T-helper 2 cell treated with Interferon-gamma antibody and Interleukin-4, amounts not matched to agents 5 μg/mL and 100 μg/mL, for 36 hours (primary cell): ENCODE measurements at places on chromosomes 3 and 15.
A peak's percentile ranks its signal among the peaks of the same experiment; 100 is the strongest.

DNA sequence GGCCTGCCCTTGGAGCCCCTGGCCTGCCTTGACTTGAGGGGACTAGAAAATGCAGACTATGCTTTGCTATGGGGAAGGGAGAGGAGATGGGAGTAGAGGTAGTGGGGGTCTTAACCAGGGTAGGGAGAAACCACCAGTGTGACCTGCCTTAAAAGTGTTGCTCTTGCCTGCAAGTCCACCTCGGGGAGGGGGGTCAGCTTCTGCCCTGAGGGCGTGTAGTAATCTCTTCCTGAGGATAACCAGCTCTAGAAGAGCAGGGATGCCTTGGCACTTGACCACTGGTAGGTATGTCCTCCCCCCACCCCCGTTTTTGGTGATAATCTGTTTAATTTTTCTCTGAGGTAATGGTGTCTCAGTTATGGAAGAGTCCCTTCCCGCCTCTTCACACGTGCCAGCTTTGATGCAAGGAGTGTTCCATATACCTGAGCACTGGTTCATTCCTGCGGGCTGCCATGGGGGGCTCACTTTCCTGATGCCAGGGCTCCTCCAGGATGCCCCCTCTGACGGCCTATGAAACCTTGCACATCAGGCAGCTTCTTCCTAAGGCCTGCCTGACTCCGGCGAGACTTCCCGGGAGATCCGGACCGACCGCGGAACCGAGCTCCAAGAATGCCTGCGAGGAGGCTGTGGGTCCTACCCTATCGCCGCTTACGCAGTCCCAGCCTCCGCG, 780 bp upstream of the P4HTM start:
- DNase-seq = no peak

DNA sequence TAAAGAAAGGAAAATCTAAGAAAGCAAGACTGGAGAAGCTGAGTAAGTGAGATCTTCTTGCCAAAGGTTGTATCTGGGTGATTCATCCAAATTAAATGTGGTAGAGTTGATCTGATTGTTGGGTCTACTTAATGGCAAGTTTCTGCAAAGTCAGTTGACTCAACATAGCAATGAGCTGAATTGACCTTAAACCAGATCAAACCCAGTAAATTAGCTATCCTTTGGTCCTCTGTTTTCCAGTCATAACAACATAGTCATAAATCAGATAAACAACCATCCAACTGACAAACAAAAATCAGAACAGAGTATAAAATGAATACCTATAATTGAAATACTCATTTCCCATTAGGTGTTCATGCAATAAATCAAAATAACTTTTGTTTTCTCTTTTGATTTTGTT, 142.6 kb upstream of the CFAP20DC start:
- no peak for DNase-seq

GRCh38 chr3:155001289-155002010, 78.7 kb upstream of the MME start:
- DNase-seq = no peak

DNA sequence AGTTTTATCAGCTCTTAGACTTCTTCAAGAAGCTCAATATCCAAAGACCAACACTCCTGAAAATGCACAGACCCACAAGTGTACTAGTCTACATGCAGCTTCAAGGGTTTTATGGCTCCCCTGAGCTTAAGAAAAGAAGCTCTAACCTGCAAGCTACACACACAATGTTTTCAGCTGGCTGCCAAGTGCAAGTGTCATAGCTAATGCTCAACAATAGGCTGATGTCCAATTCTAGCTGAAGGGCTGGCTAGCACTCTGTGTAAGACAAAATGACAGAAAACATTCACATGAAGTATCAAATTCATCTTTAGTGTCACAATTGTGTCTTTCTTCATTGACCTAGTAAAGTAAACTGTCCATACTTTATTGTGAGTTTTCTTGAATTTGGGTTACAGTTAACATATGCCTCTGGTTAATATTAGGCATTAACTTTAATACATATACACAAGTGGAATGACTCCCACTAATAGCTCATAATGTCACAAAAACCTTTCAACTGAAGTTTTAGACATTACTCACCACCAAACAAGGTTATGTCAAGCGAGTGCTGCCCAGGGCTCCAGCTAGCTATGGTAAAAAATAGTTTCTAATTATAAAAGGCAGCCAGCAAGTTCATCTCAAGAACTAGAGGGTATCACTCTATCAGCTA, 15.1 kb downstream of the ABI3BP start:
- no peak for DNase-seq

GRCh38 chr15:70270752-70271111, 173.0 kb upstream of the TLE3 start:
- no peak for DNase-seq

- no peak for DNase-seq
Measured at GRCh38 chr15:35445891-35446290, 100.1 kb downstream of the DPH6 start.

GRCh38 chr15:60573936-60574335, 95.0 kb upstream of the ICE2 start:
- no peak for DNase-seq

DNA sequence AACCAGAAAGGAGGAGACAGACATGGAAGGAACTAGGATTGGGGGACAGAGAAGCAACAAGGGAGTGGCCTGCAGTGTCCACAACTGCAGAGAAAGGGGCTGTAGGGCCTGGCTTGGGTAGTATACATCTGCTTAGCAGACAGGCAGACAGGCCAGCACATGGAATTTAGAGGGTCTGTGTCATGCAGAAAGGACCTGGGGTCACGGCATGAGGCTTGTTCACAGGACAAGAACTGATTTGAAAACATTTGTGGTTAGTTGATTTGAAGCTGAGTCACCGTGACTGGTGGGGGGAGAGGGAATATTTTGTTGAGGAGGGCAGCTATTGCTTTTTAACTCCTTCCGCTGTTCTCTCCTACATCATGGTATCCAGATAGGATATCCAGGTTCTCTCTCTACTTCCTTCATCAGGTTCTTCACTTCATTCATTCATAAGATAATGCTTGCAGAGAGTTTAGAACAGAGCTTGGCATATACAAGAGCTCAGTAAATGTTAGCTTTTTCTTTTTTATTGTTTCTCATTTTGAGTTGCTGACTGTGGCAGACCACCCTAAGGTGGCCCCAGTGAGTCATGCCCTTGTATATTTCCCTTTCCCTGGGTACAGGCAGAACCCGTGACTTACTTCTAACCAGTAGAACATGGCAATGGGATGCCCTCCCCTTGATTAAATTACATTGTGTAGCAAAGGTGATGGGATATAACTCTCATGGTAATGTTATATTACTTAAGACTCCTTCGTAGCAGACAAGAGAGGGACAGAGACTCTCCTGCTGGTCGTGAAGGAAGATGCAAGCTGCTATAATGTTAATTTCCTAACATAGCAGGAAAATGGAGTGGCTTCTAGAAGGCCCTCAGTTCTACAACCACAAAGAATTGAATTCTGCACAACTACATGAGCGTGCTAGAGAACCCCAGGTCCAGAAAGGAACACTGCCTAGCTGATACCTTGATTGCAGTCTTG, 95.0 kb upstream of the NMNAT3 start:
- no peak for DNase-seq

DNA sequence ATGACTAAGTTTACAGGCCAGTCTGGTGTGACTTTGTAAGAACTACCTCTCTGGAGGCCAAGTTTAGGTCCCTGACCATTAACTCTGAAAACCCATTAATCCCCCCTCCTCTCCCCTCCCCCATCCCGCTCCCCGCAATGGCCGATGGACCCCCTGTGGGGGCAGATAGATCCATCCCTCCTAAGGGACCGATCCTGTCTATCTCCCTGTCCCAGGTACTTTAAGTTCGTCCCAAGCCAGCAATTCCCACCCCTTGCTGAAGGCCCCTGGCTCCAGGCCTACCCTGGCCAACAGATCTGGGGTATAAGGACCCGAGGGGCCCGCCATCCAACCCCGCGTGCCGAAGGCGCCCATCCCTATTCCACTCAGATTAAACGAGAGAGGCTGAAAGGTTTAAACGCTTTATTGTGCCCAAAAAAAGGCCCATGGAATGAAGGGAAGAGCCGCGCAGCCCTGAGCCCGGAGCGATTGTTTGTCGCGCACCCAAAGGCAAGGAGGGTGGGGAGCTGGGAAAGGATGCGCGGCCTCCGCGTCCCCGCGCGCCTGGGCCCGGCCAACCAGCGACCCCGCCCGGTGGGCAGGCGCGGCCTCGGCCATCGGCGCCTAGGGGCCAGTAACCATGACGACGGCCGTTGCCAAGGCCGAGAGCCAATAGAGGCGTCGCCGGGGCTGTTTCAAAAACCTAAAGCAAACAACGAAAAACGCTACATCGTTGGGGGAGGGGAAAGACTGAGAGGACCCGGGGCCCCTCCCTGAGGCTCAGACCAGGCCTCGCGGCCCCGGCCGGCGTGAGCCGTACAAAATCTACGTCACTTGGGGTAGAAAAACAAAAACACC, 35.9 kb downstream of the HMCES start:
- peak; percentile 80 for DNase-seq

GRCh38 chr3:175893566-175893965, 1034.4 kb downstream of the NAALADL2 start:
- no peak for DNase-seq

DNA sequence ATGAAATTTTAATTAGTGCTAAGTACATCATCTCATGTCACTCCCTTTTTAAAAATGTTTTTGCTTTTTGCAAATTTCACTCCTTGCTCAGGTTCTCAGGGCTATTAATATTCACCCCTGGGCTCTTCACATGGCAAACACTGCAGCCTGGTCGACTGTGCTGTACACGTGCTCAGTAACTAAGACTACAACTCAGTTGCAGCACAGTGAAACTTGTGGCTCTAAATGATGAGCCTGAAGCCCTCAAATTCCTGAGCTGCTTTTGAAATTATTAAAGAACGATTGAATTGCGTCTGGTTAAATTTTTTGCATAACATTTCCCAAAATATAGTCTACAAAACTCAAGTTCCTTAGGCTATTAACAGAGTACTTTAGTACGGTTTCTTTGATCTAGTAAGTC, 159.3 kb upstream of the C2CD4B start:
- DNase-seq = no peak

GRCh38 chr15:59437142-59437816, 707 bp upstream of the FAM81A start:
- DNase-seq = no peak

- no peak for DNase-seq
Measured at GRCh38 chr3:18630295-18630694, 205.2 kb upstream of the SATB1 start.

DNA sequence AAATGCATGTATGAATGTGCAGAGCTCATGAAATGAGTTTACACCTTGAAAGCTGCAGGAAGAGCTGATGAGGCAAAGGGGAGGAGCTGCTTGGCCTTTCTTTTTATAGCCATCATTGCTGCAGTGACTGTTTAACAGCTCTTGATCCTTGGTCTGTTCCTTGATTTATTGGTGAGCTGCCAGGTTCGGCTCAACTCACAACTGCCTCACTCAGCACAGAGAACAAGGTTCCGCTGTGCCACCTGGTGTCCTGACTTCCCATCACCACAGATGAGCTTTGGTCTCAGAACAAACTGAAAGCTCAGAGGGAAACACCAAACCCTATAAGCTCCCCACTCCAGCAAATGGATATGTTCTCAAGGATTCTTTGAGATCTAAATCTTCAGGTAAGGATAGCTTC, 626.1 kb downstream of the MAGI1 start:
- no peak for DNase-seq

- DNase-seq = no peak
Measured at GRCh38 chr3:172516318-172517214, 6.7 kb downstream of the TNFSF10 start.

GRCh38 chr3:144590854-144591253, 619.2 kb downstream of the DIPK2A start:
- no peak for DNase-seq

DNA sequence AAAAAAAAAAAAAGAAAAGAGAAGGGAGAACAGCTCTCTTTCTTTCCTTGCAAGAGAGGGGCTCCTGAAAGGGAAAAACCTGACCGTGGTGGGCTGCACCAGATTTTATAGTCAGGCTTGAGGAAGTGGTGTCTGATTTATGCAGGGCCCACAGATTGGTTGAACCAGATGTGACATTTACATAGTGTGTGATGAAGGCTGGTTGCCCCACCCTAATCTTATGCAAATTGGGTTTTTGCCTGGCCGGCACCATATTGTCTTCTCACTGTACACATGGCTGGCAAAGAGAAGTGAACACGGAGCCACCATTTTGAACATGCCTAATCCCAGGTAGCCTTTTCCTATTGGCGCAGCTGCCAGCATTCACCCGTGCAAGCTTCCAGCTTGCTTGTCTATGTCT, 154.4 kb downstream of the OXSM start:
- DNase-seq = no peak

DNA sequence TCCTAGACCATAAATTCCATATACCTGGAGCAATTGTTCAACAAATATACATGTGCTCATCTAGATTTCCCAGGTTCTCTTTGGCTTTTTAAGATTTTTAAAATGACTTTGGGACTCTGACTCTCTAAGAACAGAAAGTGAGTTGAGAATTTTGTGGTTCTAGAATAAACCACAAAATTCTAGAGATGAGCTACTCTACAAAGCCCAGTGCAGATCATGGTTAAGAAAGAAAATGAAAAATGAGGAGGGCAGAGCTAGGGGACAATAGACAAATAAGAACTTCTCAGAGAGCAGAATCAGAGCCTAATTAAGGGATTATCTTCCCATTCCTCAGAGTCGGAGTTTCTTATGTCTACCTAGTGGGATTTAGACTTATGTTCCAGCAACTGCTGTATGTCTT, 694.7 kb downstream of the ZNF385D start:
- DNase-seq = no peak

DNA sequence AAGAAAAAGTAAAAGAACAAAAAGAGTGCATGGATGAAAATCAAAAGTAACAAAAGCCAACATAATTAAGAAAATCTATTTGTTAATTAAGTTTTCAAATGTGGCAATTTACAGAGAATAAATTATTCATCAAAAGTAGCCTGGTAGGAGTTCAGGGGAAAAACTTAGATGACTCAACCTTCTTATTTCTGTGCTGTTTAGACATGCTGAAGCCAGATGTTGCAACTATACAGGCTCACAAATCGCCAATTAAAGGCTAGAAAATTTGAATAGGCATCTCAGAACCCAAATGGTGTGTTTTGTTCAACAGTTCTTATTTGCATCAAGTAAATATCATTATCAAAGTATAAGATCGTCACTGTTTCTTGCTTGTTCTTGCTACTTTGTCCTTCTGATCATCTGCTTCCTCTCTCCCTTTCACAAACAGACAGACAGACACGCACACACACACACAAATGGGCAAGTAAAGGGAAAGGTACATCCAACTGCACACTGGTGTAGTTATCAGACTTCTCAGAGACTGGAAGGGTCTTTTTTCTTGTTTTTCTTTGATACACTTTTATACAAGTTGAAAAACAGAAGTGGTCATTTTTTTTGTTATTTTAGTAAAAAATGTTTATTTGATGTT, 572.2 kb downstream of the MECOM start:
- no peak for DNase-seq

DNA sequence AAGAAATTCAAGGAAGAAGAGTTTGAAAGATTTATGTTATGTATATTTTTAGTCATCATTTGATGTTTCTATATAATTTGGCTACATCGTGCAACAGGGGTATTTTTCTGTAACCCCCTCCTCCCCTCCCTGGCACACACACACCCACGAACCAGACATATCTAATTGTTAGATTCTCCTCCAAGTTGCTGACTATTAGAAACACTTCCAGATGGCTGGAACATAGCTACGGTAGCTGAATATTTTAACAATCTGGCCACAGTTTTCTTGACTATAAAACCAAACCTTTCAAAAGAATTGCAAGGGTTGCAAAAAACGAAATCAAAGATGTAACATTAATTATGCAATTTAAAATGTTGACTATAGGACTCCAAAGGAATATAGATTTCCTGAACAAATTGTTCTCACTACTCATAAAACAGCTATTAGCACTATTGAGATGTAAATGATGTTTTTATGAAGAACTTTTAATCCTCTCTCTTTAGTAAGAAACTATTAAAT, 154.4 kb downstream of the CHL1 start:
- no peak for DNase-seq

GRCh38 chr3:24804095-24804494, 309.4 kb upstream of the THRB start:
- no peak for DNase-seq
